ENCODE measurements at places on chromosomes 1 and 21.

GRCh38 chr1:16398371-16398953 lies 31.4 kb downstream of the SZRD1 start:
- no peak for DNase-seq

GRCh38 chr1:203359010-203359571 lies 8.2 kb upstream of the FMOD start:
- DNase-seq: no peak

- no peak for DNase-seq
Observed at GRCh38 chr21:8993943-8994639, 1527.3 kb upstream of the TPTE start.

DNA sequence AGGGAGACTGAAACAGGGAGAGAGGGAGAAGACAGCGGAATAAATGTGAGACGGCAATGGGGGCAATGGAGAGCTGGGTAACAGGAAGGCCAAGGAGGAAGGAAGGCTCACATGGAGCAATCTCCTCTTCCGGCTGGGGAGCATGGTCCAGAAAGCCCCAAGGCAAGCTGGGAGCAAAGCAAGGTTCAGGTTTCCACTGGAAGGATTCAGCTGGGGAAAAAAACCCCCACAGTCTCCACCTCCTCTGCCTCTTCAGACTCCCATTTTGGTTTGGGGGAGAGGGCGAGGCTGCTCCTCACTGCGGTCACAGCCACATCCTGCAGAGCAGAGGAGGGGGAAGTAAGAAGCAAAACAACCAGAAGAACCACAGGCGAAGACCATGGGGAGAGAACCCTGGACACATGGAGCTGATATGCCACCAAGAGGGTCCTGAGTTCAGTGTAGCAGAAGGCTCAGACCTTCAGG lies 650 bp downstream of the TNFAIP8L2 start:
- no peak for DNase-seq

DNA sequence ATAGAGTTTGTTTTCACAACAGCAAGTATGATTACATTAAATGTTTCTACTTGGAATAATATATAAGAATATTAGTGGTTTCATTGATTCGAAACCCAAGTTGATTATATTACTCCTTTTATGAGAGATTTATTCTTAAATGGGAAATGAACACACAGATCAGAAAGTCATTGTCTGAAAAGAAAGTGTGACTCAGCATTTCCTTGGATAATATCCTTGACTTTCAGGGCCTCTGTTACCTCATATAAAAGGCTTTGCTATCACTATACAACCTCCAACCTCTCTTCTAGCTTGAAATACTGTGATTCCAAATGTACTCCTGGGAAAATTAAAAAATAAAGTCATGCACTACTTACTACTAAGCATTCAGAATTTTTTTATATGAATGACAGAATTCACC lies 295.3 kb upstream of the LYPLAL1 start:
- DNase-seq: peak; percentile 48

DNA sequence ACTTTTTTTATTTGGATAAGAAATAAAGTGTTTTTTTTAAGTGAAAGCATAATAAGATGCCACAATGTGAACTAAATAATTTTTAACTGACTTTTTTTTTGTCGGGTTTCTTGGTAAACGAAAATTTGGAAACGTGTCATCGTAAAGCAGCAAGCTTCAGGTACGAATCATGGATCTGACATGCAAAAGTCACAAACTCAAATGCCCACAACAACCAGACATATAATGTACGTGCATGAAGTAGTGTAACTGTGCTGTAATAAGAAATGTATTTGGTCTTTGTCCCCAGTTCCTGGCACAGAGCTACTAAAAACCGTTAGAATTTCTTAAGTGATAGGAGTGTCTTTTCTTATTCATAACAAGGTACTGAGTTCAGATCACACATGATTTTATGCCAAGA lies 44.3 kb upstream of the LRRC7 start:
- DNase-seq: no peak

DNA sequence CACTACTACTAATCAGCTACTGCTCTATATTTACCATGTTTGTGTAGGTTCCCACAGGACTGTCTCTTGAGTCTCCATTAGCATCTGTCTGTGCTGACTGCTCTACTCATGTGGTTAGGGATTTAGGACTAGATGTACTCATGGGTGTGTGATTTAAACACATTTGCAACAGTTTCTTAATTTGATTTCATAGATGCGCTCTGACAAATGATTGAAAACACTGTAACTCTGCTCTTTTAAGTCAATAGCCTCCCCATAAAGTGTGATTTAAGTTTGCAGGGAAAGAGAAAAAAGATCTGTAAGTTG lies 809.3 kb downstream of the NCAM2 start:
- DNase-seq: no peak

DNA sequence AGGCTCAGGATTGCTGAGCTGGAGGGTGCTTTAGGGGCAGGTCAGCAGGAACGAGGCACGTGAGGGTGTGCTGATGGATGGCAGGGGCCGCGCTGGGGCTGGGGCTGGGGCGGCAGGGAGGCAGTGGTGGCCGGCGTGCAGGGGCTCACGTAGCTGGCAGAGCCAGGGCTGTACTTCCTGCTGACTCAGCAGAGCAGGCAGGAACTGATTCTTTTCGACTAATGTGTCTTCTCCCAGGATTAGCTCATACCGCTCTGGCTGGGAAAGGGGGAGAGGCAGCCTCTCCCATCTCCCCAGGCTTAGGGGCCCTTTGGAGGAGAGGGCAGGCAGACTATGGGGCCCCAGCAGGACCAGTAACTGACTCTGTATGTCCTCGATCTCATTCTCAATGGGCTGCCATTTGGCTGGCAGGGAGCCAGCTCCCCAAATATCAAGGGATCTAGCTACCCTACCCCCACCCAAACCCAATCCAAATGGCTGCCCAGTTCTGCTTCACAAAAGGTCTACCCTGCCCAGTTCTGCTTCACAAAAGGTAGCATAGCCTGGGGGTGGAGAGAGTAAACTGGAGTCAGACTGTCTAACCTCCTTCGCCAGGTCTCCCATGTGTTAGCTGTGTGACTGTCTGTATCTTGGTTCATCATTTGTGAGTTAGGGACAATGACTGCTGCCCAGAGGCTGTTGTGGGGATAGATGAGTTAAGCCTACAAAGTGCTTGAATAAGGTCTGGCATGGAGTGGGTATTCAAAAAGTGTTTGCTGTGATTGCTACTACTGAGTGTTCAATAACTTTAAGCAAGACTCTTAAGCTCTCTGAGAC lies 100.1 kb upstream of the SLC2A1 start:
- DNase-seq: peak; percentile 86

DNA sequence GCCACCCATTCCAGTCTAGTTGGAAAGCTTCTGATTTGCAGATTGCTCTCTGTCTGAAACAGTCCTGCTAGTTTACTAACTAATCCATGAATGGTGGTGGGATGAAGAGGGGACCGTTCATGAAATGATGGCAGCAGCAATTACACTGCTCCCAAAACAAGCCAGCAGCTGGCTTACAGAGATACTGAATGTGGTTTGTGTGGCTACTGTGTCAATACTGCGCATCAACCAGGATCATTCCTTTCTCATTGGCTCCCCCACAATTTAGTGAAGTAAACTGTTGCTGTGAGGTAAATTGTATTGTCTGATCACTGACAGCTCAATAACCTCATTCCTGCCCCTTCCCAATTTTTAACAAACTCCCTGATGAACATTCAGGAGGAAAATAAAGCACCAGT lies 191.3 kb upstream of the LMO4 start:
- no peak for DNase-seq

GRCh38 chr21:25300632-25301031 lies 306.6 kb downstream of the MRPL39 start:
- DNase-seq: no peak

- no peak for DNase-seq
Observed at GRCh38 chr1:210483821-210484220, 155.1 kb downstream of the HHAT start.
